ENCODE measurements at places on chromosomes 11 and 22. TPM values are rescaled to one million over a fixed set of nuclear protein-coding genes. Genes with fewer than 3 reads are reported as not detected.

The TMPRSS4 gene
- total RNA-seq = 14.3 TPM

The CHRM1 gene
- 3.9 TPM for total RNA-seq

The CCDC89 gene
- 14.7 TPM for total RNA-seq

The LTO1 gene
- 68.1 TPM for total RNA-seq
